ENCODE measurements at places on chromosomes 16 and 17. TPM values are rescaled to one million over a fixed set of nuclear protein-coding genes. Genes with fewer than 3 reads are reported as not detected.

The CBX8 gene
- 9.6 TPM for total RNA-seq

The GAS2L2 gene
- not detected for total RNA-seq

The TAT gene
- total RNA-seq = not detected

The ACBD4 gene
- total RNA-seq = 10.2 TPM

The CDH13 gene
- 112 TPM for total RNA-seq

The KCNH6 gene
- not detected for total RNA-seq

The SEZ6L2 gene
- 22.6 TPM for total RNA-seq

The NXN gene
- 4.4 TPM for total RNA-seq

The COL1A1 gene
- 0.30 TPM for total RNA-seq

The TMC6 gene
- total RNA-seq = 26.0 TPM

The KRTAP9-2 gene
- total RNA-seq = not detected

The ASGR2 gene
- not detected for total RNA-seq

The LRRC46 gene
- total RNA-seq = 0.32 TPM

The AMDHD2 gene
- 47.6 TPM for total RNA-seq

The SPOP gene
- 41.0 TPM for total RNA-seq

The TRIM47 gene
- total RNA-seq = 30.5 TPM

The AIPL1 gene
- not detected for total RNA-seq

The KRT31 gene
- total RNA-seq = not detected

The ADORA2B gene
- total RNA-seq = 49.8 TPM

Measured in A375 (cell line).